ENCODE measurements at places on chromosomes 6 and 20.

DNA sequence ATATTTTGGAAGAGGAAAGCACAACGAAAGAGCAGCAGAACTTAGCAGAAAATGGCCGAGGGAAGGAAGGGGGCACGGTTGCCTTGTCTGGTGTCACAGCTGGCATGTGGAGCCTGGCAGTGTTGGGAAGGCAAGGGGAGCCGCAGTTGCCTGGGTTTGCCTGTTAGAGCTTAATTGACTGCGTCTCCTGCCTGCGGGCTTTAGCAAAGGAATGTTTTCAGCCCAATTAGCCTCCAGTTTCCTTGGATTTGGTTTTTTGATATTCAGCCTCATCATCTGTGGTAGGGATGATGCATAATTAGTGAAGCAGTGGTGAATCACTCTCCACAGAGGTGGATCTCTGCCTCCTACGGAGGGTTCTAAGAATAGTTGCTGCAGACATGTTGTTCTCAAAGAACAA lies 832.6 kb downstream of the QKI start:
- no peak for DNase-seq

DNA sequence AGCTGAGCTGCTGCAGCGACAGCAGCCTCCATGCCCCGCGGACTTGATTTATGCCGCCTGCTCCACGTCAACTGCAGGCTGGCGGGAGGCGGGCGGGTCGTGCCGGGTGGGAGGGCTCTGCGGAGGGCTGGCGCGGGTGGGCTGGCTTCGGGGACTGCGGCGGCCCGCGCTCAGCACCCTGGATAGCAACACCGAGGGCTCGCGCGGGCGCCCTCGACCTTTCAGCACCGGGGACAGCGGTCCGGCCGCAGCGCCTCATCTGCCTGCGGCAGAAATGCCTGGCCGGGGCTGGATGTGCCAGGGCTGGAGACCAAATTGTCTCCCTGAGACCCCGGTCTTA lies 792 bp downstream of the SNAP25 start:
- peak; percentile 90 for DNase-seq

GRCh38 chr6:29797135-29797534 lies 30.5 kb upstream of the HLA-G start:
- no peak for DNase-seq

GRCh38 chr6:160455541-160456213 lies 107.5 kb downstream of the SLC22A3 start:
- peak; percentile 77 for DNase-seq

DNA sequence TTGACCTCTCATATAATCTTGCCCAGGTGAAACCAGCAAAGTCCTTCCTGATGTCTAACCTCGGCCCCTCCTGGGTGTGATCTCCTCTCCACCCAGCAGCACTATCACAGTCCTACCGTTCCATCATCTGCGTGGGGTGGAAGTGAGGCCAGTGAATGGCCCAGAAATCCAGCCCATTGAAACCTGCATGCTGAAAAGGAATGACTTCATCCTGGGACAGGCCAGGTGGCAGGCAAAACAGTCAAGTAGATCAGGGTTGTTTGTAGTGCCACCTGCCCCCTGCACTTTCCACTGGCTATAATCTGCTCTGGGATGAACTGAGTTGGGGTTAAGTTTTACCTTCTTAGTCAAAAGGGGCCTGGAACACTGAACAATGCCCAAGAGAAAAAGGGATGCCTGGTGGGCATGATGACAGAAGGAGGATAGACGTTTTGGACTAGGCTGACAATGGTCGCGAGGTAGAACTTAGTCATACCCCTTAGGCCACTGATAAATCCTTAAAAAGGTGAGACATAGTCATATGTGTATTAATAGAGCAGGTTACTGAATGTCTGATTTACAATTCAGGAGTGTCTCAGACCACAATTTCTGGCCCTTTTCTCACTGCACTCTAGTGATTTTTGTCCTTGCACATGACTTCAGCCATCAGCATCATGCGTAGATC lies 8.1 kb upstream of the HSP90AB1 start:
- no peak for DNase-seq
